ENCODE measurements at places on chromosomes 5 and 9. TPM values are rescaled to one million over a fixed set of nuclear protein-coding genes. Genes with fewer than 3 reads are reported as not detected.

Gene SLC46A2
- not detected for total RNA-seq

Gene GNPDA1
- total RNA-seq: 77.2 TPM

Gene FAM78A
- total RNA-seq: 0.54 TPM

Gene RUSC2
- 27.2 TPM for total RNA-seq

Gene CCL28
- 15.7 TPM for total RNA-seq

Gene DMGDH
- total RNA-seq: 7.2 TPM

Gene RNF224
- not detected for total RNA-seq

Gene FGF1
- total RNA-seq: 124 TPM

Gene RASGRF2
- total RNA-seq: 0.13 TPM

Gene SCGB3A2
- total RNA-seq: not detected

Gene LRRC26
- total RNA-seq: not detected

Gene HTR4
- 0.11 TPM for total RNA-seq

Gene GOLGA1
- 14.0 TPM for total RNA-seq

Gene S1PR3
- total RNA-seq: 10.5 TPM

Gene TMOD1
- total RNA-seq: 0.65 TPM

Gene ARSK
- total RNA-seq: 10.5 TPM

Gene ABO
- not detected for total RNA-seq

Gene WDR38
- not detected for total RNA-seq

Gene HRH2
- total RNA-seq: not detected

Gene RETREG1
- total RNA-seq: 34.9 TPM

Gene PCDHA1
- 0.11 TPM for total RNA-seq

Gene IFNA21
- not detected for total RNA-seq

Gene PCDHB11
- 1.7 TPM for total RNA-seq

Measured in articular chondrocyte of knee joint (primary cell).